NCI-H1436 treated with DMSO at 0.1 percent for 48 hours (cell line): ENCODE measurements at places on chromosomes 16 and 17.

DNA sequence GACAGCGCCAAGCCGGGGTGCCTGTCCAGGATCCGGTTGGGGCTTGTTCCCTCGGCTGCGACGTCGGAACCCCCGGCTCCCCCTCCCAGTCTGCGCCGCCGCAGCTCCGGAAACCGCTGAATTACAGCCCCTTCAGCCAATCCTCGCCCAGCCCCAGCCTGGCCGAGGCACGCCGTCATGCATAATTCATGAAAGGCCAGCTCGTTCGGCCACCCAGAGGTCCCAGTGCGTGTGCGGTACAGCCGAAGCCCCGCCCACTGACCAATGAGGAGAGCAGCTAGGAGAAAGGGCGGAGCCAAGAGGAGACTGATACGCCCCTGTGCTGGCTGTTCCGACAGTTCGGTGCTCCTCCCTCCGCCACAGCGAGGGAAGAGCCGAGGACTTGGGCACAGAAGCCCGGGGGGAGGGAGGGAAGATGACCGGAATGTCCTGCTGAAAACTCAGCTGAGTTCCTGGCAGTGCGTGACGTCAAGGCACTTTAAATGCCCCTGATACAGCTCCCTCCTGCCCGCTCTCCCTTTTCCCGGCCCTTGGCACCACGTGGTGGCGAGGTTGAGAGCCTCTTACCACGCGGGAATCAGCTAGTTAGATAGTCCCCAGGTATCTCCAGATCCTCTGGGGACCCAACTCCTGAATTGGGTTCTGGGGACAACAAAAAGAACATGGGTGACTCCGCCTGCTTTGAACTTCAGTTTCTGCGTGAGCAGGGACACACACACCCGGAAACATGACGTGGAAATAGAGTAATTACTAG is at the start of gene STAT3:
Gene STAT3, minus strand, starts transcription at position 62 of the 754 bp plus-strand sequence. CDS start 39,926 bp downstream, outside the sequence.
- DNase-seq = peak; percentile 99

DNA sequence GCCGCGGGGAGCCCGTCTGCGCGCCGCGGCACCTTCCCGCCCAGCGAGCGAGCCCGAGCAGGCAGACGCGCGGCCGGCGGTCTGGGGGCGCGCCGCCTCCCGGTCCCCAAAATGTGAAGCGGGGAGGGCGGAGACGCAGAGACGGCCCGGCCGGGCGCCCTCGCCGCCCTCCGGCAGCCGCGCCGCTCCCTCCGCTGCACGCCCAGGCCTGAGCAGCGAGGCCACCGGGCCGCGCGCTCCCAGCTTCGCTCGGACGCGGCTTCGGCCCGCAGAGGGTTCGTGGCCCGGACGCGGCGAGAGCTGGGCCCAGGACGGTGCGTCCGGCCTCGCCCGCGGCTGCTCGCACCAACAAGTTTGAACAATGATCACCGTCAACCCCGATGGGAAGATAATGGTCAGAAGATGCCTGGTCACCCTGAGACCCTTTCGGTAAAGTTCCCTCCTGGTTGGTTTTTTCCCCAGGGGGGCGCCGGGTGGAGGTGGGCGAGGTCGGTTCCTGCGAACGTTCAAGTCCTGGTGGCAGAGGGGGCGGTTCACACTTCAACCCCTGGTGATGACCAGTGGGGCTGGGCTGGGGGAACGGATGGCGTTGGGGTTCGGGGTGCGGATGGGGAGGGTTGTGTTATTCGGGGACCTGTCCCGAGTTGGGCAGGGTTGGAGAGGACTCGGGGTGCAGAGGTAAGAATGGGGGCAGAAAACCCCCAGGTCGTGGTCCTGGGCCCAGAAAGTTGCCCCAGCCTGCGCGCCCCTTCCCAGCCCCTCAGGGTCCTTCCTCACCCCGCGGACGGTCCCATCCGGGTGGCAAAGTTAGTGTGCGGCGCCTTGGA is 678 bp downstream of the MGAT5B start:
- DNase-seq = no peak

GRCh38 chr16:88048985-88049384 is 97.8 kb downstream of the BANP start:
- no peak for DNase-seq

- DNase-seq = no peak
Observed at GRCh38 chr17:48997827-48998586, 822 bp downstream of the IGF2BP1 start.

DNA sequence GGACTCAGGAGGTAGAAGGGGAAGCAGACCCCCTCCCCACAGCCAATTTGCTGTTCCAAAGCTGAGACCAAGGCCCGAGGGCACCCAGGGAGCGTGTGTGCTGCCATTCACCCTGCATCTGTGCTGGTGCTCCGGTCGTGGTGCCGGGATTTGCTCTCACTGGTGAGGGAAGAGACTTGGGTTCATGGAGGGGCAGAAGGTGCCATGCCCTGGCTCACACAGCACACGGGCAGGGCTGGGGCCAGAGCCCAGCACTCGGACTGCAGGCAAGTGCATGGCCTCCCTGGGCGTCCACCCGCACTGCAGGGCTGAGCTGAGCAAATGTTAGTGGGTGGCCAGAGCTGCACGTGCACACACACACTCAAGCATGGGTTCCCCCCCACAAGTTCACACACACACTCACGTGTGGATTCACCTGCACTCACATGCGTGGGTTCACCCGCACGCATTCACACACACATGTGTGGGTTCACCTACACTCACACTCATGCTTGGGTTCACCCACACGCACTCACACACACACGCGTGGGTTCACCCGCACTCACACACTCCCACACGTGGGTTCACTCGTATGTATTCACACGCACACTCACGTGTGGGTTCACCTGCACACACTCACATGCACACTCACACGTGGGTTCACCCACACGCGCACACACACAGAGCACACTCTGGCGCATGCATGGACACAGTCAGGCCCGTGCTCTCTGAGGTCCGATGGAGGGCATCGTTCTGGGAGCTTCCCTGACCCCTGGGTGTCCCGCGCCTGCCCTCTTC is 57.0 kb upstream of the CBFA2T3 start:
- no peak for DNase-seq

- no peak for DNase-seq
Observed at GRCh38 chr17:60538726-60539125, 12.7 kb upstream of the APPBP2 start.

DNA sequence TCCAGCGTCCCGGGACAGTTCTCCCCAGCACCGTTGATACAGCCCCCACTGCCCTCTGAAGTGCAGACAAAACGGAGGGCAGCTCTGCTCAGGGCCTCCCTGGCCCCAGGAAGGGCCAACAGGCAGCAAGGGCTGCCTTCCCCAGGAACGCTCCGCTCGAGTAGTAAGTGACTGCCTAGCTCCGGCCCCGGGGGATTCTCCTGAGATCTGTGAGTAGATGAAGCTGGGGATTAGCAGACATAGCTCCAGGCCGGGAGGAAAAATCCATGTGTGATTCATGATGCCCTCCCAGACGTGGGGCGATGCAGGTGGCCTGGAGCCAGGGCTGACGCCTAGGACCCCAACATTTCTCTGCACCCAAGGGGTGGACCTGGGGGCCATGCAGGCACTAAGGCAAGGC is 85.3 kb downstream of the ENGASE start:
- DNase-seq = no peak

DNA sequence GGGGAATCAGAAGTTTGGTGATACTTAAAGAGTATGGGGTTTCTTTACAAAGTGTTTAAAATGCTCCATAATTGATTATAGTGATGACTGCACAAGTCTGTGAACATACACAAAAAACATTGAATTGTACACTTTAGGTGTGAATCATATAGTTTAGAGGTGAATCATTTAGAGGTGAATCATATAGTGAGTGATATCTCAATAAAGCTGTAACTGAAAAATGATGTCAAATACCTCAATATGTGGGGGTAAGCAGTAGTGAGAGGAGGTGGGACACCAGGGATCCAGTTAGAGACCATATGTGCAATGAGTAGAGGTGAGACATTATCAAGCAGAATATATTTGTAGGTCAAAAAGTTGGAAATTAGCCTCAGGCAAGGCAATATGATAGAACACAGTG is 264.5 kb downstream of the PMP22 start:
- no peak for DNase-seq

DNA sequence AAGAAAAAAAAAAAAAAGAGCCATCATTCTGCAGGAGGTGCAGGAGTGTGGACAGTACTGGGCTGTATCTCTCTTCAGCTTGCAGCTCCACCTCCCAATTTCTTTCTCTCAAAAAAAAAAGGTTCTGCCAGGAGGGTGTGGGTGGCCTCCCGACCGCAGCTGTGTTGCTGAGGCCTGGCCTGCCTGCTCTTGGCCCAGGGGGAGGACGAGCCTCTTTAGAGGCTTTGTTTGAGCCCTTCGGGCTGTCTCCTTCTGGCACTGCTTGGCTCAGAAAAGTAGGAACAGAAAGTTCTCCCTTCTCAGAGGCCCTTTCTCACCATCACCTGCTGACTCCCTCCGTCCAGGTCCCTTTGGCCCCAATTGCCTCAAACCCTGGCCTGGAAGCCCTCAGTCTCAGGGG is 22.2 kb upstream of the C17orf107 start:
- DNase-seq = no peak

- DNase-seq = peak; percentile 7
Observed at GRCh38 chr17:79883202-79883601, 44.0 kb upstream of the CBX4 start.

DNA sequence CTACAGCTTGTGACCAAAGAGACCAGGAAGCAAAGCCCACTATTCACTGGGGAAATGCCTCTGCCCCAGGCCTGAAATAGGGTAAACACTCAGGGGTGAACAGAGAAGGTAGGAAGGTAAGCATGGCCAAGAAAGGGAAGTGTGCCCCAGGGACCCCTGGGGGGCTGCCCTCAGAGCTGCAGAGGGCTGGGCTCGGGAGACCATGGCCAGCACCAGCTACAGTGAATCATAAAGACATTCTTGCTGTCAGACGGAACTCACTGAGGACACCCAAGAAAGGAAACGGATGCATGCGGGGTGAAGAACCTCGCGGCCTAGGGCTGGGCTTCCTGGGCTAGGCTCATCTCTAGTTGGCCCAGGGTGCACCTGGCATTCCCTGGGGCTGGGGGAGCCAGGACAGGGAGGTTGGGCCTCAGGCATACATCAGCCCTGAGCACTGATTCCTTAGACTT is 9.6 kb downstream of the HIC1 start:
- DNase-seq = no peak

DNA sequence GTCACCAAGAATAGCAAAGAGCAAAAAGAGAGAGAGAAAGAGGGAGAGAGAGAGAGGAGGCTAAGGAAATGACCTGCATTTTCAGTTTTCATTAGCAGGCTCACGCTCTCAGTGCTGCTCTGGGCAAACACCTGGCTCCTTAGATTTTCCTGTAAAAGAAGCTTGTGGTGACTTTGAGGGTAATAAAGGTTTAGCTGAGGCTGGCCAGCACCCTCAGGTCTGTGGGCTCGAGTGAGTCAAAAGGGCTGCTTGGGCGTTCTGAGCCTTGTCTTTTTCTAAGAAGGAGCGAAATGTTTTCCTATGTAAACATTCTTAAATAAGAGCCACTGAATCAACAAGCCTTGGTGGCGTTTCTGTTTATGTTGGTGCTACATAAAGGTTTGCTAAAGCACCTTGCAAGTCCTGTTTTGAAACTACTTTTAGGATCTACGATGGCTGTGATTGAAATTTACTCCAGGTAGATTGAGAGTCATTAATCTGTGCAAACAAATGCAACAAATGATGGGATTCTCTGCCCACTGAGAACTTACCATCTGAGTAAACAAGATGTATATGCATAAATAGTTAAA is 38.8 kb downstream of the SHISA6 start:
- DNase-seq = no peak

GRCh38 chr16:24382762-24383407 is 126.8 kb downstream of the CACNG3 start:
- no peak for DNase-seq

DNA sequence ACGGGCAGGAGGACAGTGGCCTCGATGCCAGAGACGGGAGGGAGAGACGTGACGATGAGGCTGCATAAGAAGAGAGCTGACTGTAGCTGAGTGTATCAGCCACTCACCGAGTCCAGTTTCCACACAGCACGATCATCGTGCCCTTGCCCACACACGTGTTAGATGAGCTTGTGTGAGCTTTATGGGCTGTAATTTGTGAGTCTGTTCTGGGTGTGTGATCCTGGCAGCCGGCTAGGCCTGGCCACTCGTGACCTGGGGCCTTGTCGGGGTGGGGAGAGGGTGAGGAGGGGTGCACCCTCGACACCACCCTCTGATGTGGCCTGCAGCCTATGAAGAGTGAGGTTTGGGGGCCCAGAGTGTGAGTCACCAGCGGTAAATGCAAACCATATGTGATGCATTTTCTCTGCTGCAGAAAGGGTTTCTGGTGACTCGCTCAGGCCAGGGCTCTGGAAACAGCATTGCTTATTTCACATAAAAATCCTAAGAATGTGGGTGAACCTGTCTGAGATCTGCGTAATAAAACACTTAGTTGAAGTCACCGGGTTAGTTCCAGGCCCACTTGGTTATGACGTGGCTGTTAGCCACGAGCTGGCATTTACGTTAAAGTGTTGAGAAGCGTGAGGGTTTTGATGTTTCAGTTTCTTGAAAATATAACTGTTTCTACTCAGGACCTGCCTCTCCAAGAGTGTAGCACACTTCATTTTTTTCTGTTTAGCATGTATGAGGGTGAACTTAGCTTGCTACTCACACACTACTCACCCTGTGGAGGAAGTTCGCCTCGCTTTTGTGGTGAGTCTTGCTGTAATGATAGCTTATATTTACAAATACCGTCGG is 4.2 kb downstream of the METRNL start:
- no peak for DNase-seq

DNA sequence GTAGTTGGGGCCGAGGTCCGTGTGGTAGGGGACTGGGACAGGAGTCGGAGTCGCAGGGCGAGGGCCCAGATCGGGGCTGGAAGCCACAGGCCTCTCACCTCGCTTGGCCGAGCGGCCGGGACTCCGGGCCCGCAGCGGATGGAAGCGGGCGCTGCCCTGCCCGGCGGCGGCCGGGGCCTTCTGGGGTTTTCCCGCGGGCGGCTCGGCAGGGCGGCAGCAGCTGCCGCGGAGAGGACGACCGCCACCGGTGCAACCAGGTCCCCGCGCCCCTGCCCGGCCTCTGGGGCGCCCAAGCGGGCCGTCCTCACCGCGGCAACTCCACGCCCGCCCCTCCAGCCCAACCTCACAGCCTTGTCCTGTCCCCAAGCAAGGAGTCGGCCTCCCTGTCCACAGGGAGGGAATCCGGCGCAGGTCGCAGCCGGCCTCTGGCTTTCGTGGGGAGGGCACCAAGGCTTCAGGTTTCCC is 15.6 kb upstream of the UTP6 start:
- DNase-seq = no peak

- DNase-seq = no peak
Observed at GRCh38 chr17:43543771-43544575, 2.2 kb downstream of the ETV4 start.

DNA sequence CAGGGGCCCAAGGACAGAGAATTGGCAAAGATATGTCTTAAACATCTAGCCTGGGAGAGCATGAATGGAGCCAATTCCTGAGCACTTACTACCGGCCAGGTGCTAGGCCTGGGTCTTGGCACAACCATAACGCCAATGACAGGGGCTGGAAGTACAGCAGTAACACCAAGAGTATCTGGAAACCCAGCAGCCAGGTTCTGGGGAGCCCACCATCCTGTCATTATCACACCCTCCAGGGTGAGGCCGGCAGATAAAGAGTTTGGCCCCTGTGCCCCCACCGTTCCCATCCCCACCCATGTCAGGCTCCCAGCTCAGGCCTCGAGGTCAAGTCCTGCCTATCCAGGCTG is 508 bp upstream of the TMC8 start:
- DNase-seq = no peak
